ENCODE measurements at places on chromosomes 7 and 10.

DNA sequence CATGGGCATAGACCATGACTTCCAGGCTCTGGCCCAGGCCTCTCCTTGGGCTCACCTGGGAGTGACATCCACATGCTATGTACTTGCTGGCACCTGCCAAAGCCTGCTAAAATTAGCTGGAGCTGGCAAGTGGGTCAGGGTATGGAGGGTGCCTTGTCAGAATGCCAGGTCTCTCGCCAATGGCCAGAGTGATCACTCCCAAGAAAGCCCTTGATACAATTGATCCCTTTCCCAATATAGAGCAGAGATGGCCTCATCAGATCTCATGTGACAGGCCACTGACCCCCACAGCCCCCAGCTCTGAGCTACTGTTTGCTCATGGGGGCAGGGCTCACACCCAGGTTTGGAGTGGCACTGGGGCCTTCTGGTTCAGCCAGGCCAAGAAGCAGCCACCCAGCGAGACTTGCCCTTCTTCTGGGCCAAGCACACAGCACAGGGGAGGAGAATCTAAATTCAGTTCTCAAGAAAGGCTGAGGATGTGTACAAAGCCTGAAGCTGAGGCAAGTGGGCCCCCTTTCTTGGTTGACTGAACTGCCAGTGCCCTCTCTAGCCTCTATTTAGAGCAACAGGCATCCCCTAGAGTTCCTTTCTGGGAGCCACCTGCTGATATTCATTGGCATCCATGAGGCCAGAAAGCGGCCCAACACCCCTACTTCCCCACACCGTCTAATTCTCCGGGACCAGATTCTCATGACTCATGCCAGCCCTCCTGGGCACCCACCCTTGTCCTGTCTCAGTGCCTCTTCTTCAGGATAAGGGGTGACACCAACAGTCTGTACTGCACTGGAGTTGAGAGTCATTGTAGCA lies 18.9 kb upstream of the MYL7 start:
- no peak for DNase-seq

- DNase-seq = no peak
Measured at GRCh38 chr10:964988-965417, 23.2 kb upstream of the GTPBP4 start.

DNA sequence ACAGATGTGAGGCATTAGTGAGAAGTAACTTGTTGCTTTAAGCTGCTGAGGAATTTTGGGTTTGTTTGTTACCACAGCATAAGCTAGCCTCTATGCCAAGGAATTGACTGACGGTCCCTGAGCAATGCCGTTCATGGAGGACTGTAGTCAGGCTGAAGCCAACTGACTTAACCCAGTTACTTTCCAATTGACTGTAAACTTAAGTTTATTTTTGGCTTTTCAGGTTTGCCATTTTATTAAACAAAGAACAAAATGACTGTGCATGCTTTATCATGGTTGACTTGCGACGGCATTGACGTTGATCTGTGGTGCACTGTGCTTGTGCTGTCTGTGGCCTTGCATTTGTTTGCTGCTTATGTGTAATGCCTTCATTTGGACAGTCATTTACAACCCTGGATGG lies 53.5 kb downstream of the DNAJB9 start:
- DNase-seq = no peak

GRCh38 chr7:112963634-112964033 lies 123.0 kb downstream of the GPR85 start:
- DNase-seq = no peak

- DNase-seq = no peak
Measured at GRCh38 chr7:3463696-3464095, 162.6 kb downstream of the SDK1 start.
